Tibial artery (tissue), 4 donors: ENCODE measurements at places on chromosomes 11 and 22.
A peak's percentile ranks its signal among the peaks of the same experiment; 100 is the strongest.

GRCh38 chr22:26398741-26399153 lies 30.3 kb upstream of the ASPHD2 start:
- DNase-seq, result peak; percentile 67

DNA sequence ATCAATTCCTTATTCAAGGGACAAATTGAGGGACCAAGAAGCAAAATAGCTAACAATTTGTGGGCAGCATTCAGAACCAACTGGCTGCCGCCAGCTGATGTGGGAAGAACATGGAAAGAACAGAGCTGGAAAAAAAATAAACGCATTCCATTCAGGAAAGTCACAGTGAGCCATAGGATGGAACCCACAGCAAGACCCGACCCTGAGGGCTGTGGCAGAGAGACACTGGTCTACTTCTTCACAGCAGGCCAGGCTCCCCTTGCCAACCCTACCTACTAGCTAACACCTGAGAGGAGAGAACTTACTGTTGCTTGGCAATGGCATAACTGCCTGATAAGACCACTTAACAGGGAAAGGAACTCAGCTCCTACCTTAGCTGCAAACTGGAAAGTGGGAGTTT lies 123.5 kb upstream of the APOA1 start:
- DNase-seq, result no peak

GRCh38 chr11:47105974-47106373 lies 70.7 kb downstream of the ARFGAP2 start:
- no peak for DNase-seq

- DNase-seq, result no peak
Measured at GRCh38 chr11:114237321-114238280, 58.6 kb upstream of the NNMT start.

DNA sequence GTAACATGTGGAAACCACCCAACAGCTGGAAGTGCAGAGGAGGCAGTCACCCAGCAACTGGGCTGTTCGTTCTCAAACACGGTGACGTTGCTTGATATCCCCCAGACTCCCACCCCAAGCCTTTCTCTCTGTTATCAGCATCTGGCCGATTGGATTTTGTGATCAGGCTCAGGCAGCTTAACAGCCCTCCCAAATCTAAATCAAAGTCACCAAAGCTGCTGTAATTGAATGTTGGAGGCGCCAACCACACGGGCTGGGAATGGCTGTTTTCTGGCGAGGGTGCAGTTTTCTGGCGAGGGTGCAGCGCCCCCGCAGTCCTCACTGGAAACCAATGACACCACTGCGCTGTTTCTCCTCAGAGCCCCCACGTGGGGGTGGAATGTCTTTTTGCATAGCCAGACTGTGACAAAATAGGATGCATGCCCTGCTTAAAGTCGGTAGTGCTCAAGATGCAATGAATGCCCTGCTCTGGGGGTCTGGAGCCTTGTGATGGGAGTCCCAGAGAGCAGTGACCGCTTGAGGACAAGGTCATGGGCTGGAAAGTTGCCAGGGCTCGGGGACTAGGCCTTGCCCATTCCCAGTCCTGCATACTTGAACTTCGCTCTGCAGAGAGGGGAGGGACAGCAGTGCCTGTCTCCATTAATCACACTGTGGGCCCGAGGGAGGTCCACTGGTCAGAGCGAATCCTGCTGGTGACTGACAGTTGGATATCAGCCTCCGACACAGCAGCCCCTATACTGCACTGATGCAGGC lies 105.3 kb downstream of the MORC2 start:
- peak; percentile 44 for DNase-seq

GRCh38 chr11:116492600-116492999 lies 280.2 kb downstream of the BUD13 start:
- DNase-seq, result no peak

DNA sequence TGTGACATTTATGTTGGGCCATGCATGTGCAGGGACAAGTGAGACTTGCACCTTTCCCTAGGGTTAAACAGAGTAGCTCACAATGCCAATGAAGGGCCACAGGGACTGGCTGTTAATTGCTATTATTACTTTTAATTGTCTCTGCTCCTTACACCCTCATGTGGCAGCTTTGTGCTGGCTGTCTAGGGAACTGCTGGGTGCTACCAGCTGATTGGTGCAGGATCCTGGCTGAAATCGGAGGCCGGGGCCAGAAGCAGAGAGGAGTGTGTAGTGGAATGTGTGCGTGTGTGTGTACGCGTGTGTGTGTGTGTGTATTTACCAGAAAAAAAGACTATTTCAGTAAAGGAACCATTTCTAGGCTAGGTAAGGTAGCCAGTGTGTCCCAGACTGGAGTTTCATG lies 302.5 kb downstream of the CTTN start:
- no peak for DNase-seq

DNA sequence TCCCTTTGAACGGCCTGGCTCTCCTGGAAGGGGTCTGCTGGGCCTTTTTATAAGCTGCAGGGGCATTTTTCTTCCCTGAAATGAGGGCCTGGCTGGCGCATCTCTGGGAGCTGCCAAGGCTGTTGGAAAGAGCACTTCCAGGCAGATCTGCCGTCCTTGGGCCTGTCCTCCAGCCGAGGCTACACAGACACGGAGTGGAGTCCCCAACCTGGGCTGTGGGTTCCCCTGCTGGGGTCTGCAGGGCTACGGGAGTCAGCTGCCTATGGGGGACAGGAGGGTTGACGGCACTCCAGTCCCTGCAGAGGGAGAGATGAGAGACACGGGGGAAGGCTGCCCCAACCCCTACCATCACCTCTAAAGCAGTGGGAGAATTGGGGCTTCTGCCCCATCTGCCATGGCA lies 606.6 kb downstream of the TBC1D22A start:
- DNase-seq, result no peak
